ENCODE measurements at places on chromosomes 11 and 22.

DNA sequence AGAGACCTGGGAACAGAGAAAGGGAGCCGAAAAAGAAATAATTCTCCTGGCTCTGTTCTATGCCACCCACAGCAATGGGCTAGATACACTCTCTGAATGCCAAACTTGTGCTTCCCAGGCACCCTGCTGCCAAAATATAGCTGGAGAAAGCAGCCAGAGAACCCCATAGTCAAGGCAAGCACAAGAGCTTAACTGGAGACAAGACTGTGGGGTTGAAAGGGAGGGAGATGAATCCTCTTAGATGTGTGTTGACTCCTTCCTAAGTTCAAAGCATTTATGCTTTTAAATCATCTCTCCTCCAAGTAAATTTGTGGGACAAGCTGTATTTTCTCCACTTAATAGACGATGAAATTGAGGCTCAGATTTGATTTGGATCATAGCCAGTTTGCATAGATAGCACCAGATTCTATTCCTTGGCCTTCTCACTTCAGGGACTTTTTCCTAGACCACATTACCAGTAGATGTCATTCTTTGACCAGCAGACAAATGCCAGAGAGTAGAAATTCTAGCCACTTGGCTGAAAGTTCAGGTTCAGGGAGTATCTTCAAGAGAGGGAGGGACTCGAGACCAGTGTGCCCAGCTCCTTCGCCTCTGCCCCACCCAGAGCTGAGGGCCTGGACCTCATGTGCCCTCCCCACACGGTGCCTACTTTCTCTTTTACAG, 16.5 kb upstream of the ETS1 start:
- peak; percentile 55 for DNase-seq

DNA sequence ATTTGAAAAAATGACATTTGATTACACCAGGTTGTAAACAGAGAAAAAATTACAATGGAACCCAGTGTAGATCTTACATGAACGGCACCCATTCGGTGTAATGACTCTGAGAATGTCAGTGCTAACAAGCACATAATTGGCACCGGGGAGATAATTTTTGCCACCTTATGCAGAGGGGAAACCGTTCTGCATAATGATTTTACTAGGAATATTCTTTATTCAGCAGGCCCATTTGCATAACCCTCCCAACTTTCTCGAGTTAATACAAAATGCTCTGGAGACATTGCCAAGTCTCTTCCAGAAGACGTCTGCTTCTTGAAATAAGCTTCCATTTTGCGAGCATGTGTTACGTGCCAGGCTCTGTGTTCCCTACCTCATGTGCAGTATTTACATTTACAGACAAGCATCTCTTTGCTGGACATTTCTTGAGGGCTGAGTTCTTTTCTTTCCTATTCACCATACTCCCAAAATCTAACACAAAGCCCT, 275.8 kb downstream of the MIAT start:
- DNase-seq: no peak

- no peak for DNase-seq
Measured at GRCh38 chr11:64144587-64145472, 21.1 kb downstream of the MACROD1 start.

GRCh38 chr22:27491888-27492287, 309.7 kb downstream of the MN1 start:
- no peak for DNase-seq

DNA sequence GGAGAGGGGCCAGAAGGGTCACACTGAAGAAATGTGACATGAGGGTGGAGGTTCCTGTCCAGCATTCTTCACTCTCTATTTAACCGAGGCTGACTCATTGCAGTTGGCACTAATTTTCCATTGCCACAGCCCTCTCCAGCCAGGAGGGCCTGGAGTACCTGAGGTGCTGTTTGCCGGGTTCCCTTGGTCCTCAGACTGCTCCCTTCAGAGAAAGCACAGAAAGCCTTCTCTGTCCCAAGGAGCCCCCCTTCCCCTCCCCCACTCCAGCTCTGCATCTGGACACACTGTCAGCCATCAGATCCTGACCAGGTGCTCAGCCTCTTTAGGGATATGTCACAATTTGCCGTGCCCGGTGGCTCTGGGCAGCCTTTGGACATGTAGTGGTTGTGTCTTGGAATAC, 3.2 kb upstream of the C11orf91 start:
- DNase-seq: no peak

GRCh38 chr11:130872981-130873380, 43.3 kb downstream of the SNX19 start:
- DNase-seq: no peak

DNA sequence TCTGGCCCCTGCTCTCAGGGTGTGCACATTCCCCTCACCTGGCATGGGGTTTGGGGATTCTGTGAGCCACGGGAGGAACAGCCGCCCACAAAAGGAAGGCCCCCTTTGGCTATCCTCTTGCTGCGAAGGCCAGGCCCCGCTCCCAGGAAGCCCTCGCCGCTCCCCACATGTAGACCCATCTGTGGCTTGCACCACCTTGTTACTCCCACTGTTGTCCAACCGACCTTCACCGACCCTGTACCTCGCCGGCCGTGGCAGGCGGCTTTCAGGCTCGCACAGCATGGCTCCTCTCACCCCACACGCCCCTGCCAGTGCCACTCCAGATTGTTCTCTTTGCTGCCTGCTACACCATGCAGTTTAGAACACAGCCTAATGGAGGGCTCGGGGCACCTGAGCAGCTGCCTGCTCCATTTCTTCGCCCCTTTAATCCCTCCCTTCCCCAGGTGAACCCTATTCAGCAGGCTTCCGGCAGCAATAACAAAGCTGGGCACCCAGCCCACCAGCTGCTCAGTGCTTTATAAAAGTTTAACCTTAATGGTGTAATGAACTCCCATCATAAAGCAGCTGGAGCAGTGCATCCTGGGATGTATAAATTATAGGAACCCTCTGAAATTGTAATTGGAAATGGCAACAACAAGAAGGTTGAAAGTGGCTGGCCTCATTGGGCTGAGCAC, 10.7 kb downstream of the DAGLA start:
- DNase-seq: no peak

DNA sequence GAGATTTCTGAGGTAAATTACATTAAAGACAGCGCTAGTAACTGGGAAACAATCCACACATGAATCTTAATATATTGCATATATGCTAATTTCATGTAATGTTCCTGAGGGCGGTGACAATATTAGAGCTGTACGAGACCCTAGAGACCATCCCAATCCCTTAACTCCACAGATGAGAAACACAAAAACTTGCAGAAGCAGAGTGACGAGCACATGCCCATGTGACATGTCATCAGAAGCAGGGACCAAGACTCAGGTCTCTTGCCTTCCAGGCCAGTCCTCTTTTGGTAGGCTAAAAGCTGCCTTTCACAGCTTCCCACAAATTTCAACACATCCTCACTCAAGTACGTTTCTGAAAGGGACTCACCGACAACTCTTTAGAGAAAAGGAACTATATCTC, 11.8 kb downstream of the MAPK1 start:
- DNase-seq: peak; percentile 55

GRCh38 chr11:2265396-2265795, 5.0 kb downstream of the ASCL2 start:
- peak; percentile 44 for DNase-seq

DNA sequence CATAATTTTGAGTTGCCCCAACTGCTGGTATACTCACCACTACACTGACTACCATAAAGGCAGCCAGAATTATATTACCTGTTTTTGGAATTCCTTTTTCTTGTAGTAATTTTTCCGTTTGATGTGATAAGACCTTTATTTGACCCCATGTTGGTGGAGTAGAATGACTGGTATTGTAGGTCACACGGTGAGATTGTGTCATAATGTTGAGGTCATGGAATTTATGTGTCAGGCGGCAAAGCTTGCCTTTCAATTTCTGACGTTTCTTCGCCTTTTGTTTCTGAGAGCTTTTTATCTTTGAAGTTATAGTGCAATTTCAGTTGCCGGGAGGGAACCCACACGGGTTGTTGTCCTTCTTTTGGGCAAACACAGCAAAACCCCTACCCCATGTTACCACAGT, 13.0 kb downstream of the OR52K1 start:
- DNase-seq: no peak

- no peak for DNase-seq
Measured at GRCh38 chr11:117026593-117027330, 71.5 kb downstream of the SIK3 start.

- no peak for DNase-seq
Measured at GRCh38 chr11:120522736-120523135, 11.2 kb downstream of the GRIK4 start.

GRCh38 chr11:58134151-58134550, 8.8 kb upstream of the OR9I1 start:
- DNase-seq: no peak

DNA sequence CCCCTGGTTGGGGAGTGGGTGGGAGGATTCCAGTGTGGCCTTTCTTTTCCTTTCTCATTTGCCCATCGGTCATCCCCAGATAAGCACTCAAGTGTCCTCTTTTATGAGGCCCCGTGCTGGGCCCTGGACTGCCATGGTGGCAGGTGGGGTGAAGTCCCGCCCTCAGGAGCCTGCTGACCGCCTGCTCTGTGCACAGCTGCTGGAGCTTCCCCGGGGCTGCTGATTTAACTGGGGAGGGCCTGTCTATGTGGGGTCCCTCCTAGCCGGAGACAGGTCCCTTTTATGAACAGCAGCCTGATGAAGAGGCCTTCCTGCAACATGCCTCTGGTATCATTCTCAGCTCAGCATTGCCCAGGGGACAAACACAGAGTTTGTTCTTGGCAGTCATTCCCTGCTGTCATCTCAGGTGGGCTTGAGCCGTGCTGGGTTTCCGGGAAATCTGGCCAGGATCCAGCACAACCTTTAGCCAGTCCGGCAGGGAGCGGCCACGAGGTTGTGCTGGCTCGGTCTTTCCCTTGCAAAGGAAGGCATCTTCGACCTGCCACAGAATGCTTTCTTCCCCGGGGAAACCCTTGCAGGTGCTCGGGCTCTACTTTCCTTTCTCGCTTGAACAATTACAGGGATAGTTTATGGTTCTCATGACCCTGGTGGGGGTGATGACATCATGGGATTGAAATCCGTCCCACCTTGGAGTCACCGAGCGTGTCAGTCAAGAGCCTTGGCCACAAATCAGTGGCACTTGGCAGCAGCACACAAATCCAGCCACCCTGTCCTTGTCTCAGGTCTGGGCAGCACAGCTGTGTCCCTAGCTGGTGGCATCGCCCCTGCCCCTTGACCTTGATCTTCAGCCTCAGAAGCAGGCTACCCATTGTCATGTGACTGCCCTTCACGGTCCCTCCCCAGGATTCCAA, 20.1 kb downstream of the ST14 start:
- DNase-seq: no peak

GRCh38 chr11:128872594-128872993, 5.5 kb upstream of the KCNJ1 start:
- no peak for DNase-seq

- no peak for DNase-seq
Measured at GRCh38 chr11:94023856-94024255, 2.7 kb downstream of the HEPHL1 start.

DNA sequence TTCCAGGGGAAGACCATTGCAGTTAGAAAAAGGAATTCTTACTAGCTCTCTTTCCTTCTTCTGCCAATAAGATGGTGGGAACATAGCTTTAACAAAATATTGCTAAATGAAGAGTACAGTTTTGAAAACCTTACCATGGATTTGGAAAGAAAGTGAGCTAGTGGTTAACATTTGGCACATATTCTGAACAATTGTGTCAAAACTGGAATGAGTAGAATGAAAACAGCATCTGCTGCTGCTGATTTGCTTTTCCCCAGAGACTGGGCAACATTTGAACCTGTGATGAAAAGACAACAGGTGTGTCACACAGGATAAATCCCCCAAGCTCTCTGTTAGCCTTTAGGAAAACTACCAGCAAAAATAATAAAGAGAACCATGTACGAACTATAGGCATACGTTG, 761.4 kb downstream of the KCNA4 start:
- no peak for DNase-seq

DNA sequence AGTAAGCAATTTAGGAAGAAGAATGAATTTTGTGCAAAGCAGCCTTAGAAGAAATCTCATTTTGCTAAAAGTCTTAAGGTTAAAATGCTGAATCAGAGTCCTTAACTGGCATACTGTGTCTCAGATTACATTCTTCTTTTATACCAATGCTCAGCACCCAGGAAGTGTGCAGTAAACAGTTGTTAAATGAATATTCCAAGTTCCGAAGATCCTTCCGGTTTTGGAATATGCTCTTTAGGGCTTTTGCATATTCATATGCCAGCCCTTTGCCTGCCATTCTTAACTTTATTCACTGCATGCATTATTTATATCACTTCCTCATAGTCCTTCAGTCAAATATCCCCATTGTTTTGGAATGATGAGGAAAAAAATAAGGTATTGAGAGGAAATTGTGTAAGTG, 242.0 kb downstream of the DDX10 start:
- no peak for DNase-seq

DNA sequence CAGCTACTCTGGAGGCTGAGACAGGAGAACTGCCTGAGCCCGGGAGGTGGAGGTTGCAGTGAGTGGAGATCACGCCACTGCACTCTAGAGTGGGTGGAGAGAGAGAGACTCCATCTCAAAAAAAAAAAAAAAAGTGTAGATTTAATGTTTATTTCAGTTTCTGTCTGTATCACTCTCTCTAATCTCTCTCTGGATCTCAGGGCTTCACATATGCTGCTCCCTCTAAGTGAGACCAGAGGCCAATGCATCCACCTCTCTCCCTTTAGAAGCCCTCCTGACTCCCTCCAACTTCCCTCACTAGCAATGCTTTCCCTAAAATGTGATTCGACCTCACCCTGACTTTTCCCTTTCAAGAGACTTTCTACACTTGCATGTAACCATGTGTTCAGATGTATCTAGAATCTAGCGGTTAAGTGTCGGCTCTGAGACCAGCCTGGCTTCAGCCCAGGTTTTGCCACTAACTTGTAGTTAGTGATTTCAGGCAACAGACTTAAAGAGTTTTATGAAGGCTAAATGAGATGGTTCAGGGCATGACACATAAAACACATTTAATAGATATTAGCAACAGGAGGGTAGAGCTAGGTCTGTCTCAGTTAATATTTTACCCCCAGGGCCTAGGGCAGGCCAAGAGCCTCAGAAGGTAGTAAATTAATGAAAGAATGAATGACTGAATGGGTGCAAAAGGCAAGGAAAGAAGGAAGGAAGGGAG, 364.3 kb downstream of the LARGE1 start:
- no peak for DNase-seq

- DNase-seq: peak; percentile 92
Measured at GRCh38 chr11:71080239-71081097, 171.9 kb downstream of the SHANK2 start.

DNA sequence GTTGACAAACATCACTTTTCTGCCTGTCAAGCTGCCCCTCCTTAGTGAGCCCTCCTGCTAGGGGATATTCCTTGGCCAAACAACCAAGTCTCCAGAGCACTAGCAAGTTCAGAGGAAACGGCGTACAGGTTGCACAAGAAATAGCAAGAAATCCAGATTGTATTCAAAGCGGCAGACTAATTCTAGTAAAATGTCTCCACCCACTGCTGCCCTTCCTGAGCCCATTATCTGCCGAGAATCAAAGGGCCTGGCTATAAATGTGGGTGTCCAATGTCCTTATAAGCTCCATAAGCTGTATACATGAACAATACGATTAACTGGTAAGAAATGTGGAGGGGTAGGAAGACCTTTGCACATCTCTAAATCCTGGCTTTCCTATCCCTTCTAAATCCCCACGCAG, 44.0 kb upstream of the AKIP1 start:
- DNase-seq: no peak

- DNase-seq: no peak
Measured at GRCh38 chr11:123448823-123449222, 18.8 kb downstream of the GRAMD1B start.
